Stimulated activated naive CD4-positive, alpha-beta T cell (primary cell): ENCODE measurements at places on chromosomes 3 and 15.

GRCh38 chr15:34665498-34666116, 82.2 kb upstream of the GOLGA8B start:
- no peak for DNase-seq

- DNase-seq, result no peak
Observed at GRCh38 chr15:70062321-70062956, 35.3 kb downstream of the TLE3 start.

DNA sequence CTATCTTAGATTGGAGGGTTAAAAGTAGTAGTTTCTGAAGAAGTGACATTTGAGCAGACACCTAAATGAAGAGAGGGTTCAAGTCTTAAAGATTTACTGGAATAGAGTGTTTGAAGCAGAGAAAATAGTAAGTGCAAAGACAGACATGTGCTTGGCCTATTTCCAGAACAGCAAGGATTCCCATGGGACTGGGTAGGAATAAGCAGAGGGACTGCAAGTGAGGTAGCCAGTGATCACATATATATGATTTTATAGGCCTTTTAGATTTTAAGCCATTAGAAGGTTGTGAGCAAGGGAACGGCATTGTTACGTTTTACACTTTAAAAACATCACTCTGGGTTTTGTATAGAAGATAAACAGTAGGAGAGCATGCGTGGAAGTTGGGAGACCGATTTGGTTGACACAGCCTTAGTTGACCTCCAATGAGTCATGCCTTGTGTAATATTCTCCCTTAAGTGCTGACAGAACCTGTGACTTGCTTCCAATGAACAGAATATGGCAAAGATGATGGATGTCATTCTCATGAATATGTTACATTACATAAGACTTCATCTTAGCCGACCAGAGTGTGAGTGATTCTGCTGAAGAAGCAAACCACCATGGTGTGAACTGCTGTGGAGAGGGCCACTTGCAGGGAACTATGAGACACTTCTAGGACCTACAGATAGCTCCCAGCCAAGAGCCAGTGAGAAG, 37.1 kb upstream of the SLC4A7 start:
- no peak for DNase-seq

GRCh38 chr15:28897861-28898585, 12.2 kb downstream of the APBA2 start:
- no peak for DNase-seq

DNA sequence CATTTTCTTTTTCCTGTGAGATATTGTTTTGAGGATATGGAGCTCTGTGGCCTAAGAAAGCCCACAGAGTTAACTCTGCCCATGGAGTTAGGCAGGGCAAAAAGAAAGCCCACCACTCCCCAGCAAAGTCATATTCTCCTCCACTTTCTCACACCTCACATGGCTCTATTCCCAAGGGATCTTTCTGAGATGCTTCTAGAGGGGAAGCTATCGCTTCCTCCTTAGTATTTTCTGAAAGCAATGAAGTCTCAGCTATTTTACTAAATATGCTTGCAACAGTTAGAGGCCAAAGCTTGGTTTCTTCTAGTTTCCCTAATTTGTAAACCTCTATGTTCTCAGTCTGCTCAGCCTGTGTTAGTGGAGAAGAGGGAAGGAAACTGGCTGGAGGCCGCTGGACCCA, 80.3 kb upstream of the EOMES start:
- DNase-seq, result no peak

GRCh38 chr15:61500951-61501620, 272.0 kb upstream of the RORA start:
- no peak for DNase-seq

DNA sequence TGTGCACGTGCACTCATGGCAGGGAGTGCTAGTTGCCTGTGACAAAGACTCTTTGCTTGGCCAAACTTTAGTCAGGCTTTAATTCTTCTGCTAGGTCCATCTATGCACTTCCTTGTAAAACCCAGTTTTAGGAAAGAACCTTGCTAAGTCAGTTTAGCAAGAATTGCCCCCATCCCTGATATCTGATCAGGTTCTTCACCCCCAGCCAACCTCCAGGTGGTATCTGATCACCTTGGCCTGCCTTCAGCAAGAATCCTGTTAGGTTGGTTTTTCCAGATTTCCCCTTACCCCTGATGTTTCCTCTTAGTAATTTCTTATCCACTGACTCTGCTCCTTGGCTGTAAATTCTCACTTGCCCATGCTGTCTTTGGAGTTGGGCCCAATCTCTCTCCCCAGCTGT, 8.4 kb downstream of the HSPBAP1 start:
- no peak for DNase-seq

- DNase-seq, result no peak
Observed at GRCh38 chr3:72102112-72102616, 317.2 kb upstream of the PROK2 start.

GRCh38 chr3:169545606-169546005, 117.9 kb downstream of the MECOM start:
- DNase-seq, result no peak

GRCh38 chr15:41279535-41280283, 48.6 kb downstream of the CHP1 start:
- DNase-seq, result no peak

GRCh38 chr3:16134173-16134928, 40.1 kb upstream of the GALNT15 start:
- no peak for DNase-seq

GRCh38 chr3:64651303-64651702, 36.5 kb downstream of the ADAMTS9 start:
- no peak for DNase-seq

GRCh38 chr3:29141918-29142275, 139.0 kb upstream of the RBMS3 start:
- DNase-seq, result no peak

- peak; percentile 25 for DNase-seq
Observed at GRCh38 chr15:65827065-65827464, 35.0 kb upstream of the DENND4A start.

- no peak for DNase-seq
Observed at GRCh38 chr15:51992953-51993352, 21.4 kb upstream of the LEO1 start.

- DNase-seq, result no peak
Observed at GRCh38 chr3:133136114-133137041, 98.2 kb downstream of the TMEM108 start.

- DNase-seq, result no peak
Observed at GRCh38 chr3:48423883-48424695, 5.8 kb downstream of the PLXNB1 start.

DNA sequence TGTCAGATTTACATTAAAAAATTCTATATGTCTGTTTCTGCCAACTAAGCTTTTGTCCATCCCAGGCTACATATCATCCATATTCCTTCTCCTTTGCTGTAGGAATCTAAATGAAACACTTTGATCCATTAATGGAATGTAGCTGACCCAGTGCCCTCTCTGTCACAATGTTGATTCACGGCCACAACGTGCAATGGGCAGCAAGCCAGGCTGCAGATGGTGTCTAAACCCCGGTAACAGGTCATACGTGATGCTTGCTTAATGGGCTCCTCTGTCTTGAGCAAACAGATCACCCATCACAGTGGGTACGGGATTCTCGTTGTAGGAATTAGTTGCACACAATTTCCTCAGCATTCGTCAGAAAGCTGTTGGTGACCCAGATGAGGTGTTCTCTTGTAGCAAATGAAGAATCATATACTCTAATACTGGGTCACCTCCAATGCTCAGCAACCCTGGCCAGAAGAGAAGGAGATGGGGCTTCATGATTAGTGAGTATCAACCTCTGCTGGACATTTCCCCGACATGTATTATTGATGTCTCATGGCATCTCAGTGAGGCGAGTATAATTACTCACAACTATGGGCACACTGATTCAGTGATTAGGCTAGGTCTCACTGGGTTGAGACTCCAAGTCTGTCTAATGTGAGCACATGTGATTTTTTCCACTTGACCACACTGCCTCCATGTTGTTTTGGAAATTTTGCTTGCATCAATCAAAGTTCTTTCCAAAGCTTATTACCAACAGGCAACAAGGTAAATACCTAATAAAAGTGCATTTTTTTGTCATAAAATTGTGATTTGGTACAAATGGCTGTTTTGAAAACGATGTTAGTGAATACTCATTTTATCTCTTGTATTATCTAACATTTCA, 12.9 kb upstream of the DCBLD2 start:
- DNase-seq, result no peak

GRCh38 chr15:27133249-27133648, 162.3 kb downstream of the GABRG3 start:
- no peak for DNase-seq

- no peak for DNase-seq
Observed at GRCh38 chr3:69205385-69205784, 83.0 kb upstream of the LMOD3 start.

- peak; percentile 54 for DNase-seq
Observed at GRCh38 chr3:9809615-9810432, at the start of gene TTLL3. TSS of gene TTLL3 (plus strand) at chr3:9810262. CDS start at chr3:9810662, 400 bp downstream.

DNA sequence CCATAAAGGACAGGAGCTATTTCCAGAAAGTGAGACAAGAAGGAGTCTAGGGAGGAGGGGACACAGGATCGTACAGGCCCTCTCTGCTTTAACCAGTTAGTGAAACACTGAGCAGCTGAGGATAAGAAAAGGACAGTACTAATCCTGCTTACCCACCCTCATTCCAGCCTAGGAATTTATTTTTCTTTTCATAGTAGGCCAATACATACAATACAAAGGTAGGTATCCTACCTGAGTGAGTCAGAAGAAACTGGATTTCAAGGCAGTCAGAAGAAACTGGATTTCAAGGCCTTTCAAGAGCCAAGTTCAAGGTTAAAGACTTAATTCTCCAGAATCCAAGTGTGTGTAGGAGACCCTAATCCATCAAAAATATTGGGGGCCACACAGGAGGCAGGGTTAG, 65.3 kb downstream of the EOMES start:
- no peak for DNase-seq

- peak; percentile 30 for DNase-seq
Observed at GRCh38 chr15:45454814-45455213, 67.7 kb downstream of the SLC30A4 start.

DNA sequence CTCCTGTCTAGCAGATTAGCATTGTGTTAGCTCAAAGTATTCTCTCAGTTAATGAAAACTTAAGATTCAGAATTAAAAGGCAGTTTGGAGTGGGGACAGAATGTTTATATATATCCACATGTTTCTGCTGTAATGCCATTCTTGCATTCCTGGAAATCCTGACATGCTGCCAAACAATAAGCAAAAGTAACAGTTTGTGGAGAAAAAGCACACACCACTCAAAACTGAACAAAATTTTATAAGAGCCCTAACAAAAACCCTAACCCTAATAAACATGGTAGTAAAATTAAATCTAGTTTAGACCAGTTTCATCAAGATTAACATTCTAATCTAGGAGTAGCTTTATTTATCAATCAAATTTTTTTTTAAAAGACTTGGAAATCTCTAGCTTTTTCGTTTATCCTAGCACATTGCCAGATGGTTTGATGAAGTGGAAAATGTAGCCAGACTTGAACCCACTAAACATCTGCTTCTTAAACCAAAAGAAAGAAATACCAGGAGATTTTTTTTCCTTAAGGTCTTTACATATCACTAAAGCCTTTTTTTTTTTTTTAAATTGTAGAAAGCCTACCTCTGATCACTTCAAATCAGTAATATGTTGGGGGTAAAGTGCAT, 3.7 kb downstream of the TCAIM start:
- no peak for DNase-seq

GRCh38 chr3:51968170-51968775, 1.0 kb upstream of the PCBP4 start:
- no peak for DNase-seq

DNA sequence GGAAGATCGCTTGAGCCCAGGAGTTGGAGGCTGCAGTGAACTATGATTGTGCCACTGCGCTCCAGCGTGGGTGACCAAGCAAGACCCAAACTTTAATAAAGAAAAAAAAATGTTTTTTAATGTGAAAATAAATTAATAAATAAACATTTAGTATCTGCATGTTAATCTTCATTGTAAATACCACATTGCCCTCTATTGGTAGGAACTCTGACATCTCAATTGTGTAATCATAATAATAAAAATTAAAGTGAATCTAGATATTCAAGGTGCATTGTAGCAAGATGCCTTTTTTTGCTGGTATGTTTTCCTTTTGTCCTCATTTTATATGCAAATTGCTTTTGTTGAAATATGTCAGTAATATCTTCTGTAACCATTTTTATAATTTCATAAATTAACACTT, 95.0 kb upstream of the LIMD1 start:
- DNase-seq, result no peak

DNA sequence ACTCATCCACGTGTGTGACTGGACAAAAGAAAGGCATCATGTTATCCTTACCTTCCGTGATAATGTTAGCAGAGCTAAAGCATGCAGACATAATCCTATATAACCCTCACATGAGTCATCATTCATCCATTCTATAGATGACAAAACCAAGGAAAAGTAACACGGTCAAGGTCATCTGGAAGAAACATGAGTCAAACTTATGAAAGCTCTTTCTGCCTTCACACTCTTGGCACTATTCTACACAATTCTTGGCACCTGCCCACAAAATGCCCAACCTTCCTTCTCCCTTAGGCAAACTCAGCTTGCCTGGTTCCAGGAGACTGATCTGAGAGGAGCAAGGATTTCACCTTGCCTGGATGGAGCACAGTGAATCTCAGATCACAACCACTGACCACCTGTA, 66.9 kb downstream of the PRICKLE2 start:
- no peak for DNase-seq

- no peak for DNase-seq
Observed at GRCh38 chr3:172581757-172582166, 58.5 kb upstream of the TNFSF10 start.

DNA sequence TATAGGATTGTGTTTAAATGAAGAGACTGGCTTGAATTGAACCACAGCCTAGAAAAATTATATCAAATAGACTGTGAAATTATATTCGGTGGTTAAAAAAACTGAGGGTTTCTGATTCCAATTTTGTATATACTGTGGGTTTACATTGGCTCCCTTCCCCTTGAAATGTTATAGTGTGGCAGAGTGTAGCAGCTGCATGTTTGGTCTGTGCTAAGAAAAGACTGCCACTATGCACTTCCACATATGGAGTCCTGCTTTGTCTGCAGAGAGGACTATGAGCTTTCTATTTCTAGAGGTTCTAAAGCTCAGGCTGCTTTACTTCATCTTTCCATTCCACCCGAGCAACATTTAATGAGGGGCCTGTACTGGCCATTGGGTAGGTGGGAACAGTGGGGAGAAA, 112.3 kb downstream of the P3H2 start:
- no peak for DNase-seq

DNA sequence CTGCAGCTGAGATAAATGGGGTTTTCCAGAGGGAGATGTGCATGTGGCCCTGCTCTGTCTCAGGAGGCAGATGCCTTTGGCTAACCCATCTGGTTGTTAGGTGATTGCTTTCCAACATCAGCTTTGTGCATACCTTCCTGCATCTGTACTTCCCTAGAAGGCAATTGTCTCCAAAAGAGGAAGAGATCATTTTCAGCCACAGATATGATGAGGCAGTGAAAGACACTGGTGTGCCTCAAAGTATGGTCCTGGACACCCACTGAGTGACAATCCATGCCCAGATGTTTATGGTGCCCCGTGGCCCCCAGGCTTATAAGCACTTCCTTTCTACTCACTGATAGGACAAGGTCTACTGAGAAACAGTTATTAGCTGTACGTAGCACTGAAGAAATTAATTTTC, 117.5 kb upstream of the NR2F2 start:
- no peak for DNase-seq

GRCh38 chr3:48478626-48479555, 25.1 kb downstream of the SHISA5 start:
- peak; percentile 88 for DNase-seq
